Left renal pelvis (tissue), 4 donors: ENCODE measurements at places on chromosomes 4 and X.

DNA sequence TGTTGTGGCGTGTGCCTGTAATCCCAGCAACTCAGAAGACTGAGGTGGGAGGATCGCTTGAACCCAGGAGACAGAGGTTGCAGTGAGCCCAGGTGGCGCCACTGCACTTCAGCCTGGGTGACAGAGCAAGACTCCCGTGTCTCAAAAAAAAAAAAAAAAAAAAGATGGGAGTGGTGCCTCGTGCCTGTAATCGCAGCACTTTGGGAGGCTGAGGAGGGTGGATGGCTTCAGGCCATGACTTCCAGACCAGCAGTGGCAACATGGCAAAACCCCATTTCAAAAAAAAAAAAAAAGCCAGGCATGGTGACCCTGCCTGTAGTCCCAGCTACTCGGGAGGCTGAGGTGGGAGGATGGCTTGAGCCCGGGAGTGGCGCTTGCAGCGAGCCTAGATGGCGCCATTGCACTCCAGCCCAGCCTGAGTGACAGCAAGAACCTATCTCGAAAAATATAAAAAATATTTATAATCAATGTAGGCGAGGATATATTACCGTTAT lies 27.0 kb downstream of the EIF2S3 start:
- DNase-seq, result no peak

DNA sequence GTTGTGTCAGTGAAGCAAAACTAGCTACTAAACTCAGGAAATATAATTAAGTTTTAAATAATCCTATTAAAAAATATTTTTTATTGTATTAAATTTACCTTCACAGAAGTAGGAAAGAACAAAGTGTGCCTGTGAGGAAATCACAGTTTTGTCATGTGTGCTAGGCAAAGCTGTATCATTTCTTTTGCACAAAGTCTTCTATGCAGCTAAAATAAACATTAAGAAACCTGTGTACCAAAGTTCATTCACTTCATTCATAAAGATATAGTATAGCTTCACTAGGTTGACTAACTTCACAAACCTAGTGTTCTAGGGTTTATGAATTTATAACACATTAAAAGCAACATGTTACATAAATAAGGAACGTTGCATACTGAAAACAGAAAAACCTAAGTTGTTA lies 131.0 kb downstream of the PDS5A start:
- no peak for DNase-seq

GRCh38 chrX:9646471-9647224 lies 119.0 kb downstream of the GPR143 start:
- DNase-seq, result no peak

DNA sequence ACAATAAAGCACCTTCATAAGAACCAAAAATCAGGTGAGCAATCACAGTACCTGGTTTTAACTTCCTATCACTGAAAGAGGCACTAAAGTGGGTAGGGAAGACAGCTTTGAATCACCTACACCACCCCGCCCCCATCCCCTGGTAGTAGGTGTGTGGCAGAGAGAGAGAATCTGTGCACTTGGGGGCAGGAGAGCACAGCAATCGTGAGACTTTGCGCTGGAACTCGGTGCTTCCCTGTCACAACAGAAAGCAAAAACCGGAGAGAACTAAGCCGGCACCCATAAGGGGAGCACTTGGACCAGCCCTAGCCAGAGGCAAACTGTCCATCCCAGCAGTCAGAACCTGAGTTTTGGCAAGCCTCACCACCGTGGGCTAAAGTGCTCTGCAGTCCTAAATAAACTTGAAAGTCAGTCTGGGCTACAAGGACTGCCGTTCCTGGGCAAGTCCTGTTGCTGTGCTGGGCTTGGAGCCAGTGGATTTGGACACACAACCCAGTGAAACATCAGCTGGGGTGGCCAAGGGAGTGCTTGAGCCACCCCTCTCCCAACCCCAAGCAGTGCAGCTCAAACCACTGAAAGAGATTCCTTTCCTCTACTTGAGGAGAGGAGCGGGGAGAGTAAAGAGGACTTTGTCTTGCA lies 32.1 kb downstream of the NDUFB11 start:
- DNase-seq, result no peak

DNA sequence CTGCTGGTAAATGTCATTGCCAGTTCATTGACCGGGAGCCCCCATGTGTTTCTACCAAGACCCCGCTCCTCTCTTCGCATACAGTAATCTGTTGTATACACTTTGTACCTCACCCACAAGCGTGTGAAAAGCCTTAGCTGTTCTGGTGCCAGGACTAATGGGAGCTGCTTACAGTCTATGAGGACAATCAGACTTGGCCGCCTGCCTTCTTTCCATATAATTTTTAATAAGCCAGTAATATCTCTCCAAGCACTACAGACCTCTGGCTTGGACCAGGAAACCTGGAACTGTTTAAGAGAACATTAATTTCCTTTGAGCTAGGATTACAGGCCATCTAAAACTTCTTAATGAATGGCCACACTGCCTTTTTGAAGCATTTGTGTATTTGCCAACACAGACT lies 149.7 kb upstream of the MSX1 start:
- DNase-seq, result no peak

GRCh38 chr4:56048702-56049431 lies 100.1 kb downstream of the CEP135 start:
- DNase-seq, result peak; percentile 52

DNA sequence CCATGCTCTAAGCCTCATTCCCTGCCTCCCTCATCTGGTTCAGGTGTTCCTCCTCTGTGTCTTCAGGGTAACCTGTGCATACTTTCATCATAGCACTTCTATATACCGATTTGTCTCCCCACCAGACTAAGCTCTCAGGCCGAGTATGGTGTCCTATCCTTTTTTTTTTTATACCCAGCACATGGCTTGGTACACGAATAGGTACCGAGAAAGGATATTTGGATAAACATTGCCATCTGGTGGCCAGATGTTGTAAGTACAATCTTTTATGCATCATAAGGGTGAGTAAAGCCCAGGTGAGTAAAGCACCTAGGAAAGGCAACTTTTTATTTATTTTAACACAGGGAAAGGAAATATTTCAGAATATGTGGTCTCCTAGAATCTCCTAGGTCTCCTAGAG lies 68.4 kb downstream of the MID2 start:
- peak; percentile 10 for DNase-seq

DNA sequence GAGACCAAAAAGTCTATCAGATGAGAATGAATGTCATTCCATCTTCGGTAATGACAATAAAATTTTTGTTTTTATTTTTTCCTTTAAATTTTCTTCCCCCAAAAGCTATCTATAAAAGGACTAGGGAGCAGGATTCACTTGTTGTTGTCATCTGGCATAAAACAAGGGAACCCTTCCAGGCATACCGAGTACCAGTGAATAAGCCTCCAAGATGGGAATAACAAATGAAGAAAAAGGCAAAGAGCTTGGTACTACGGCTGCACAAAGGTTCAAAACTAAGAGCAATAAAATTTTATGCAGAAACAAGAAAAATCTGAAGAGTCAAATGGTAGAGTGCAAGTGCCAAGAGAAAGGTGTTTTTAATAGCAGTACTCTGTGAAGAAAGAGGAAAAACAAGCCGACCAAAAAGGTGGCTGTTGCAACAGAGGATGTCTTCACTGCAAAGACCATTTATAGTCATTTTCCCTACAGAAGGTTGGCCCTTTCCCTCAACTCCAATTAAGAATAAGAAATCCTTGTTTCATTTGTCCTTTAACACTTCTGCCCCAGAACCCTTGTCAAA lies 25.8 kb downstream of the PPP3CA start:
- DNase-seq, result no peak

DNA sequence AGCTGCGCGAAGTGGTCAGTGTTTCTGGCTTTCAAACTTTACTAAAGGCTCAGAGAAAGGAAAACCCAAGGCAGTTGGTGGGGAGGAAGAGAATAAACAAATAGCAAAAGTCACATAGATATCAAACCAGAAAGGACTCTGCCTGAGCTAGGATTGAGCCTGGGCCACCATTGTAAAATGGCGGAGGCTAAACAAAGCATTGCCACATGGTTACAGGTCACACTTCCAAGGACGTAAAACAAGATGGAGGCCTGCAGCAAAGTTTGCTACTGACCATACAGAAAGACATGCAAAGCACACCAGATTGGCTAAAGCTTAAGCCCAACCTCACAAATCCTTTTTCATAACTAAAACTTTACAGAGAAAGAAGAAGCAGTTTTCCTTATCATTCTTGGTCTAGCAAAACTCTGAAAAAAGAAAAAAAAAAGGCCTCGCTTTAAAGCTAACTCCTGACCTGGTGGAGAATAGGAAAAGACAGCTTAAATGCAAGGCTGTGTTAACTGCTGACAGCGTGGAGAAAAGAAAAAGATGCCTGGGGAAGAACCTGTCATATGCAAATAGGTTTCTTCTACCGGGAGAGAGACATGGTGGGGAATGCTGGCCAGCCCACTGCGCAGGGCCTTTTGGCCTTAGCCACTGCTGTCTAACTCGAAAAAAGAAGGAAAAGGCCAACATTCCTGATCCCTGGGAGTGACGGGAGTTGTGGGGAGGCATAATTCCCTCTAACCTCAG lies 81.8 kb upstream of the SMARCA5 start:
- no peak for DNase-seq

- DNase-seq, result no peak
Measured at GRCh38 chr4:137039370-137039769, 492.9 kb downstream of the PCDH18 start.

DNA sequence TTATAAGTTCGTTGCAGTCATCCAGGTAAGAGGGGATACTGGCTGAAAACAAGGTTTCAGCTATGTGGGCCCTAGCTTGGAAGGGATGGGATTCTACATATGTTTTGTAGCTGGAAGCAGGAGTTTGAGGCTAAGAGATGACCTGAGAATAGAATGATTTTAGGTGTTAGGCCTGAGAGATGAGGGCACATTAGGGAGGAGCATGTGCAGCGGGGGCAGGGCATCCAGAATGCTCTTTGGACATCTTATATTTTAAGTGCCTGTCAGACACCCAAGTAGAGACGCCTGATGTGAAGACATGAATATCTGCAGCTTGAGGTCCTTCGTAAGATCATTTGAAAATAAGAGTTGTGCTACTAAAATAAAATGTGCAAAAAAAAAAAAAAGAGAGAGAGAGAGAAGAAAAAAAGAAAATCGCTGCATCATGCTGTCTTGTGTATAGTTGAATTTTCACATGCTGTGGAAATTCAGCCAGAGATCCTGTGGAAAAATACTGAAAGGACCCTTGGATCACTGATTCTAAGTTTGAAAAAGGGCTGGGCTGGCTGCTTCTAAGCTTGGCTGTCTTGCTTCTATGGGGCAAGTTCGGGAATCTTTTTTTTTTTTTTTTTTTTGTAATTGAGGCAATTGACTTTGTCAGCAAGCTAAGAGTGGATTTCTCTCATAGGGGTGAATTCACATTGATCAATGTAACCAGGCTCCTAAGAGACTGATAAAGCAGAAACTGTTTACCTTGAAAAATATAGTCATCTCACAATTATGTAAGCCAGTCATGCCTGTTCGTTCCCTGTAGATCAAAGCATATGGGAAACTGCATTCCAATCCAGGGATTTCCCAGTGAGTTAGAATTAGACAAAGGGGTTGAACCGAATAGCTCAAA lies 341.0 kb upstream of the GATB start:
- DNase-seq, result no peak

DNA sequence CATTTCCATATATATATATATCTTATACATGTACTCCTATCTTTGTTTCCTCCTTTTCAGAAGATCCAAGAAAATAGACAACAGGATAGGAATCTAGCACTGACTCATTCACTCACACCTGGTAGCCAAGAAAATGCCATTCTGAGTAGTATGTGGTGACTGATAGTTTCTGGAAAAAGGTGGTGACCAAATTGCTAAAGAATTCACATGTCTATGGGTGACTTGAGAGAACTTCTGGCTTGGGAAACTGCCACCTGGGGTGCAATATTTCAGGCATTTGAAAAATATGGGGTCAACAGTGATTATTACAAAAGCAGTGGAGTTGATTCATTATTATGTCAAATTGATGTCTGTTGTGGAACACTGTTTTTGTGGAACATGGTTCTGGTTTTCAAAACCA lies 605.1 kb downstream of the PCDH18 start:
- DNase-seq, result no peak

DNA sequence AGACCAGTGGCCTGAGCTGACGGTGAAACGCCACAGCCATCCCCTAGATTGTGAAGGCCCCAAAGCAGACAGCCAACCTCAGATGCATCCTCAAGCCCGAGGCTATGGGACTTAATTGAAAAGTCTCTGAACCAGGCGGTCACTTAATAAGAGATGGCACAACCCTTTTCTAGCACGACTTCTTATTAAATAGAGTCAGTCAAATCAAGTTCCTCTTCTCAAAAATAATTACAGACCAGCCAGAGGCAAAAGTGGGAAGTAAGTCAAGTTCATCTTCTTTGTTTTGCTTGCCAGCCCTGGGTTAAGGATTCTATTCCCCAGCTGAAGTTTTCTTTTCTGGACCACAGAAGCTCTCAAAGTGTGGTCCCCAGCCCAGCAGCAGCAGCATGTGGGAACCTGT lies 9.7 kb upstream of the SH3KBP1 start:
- DNase-seq, result no peak

DNA sequence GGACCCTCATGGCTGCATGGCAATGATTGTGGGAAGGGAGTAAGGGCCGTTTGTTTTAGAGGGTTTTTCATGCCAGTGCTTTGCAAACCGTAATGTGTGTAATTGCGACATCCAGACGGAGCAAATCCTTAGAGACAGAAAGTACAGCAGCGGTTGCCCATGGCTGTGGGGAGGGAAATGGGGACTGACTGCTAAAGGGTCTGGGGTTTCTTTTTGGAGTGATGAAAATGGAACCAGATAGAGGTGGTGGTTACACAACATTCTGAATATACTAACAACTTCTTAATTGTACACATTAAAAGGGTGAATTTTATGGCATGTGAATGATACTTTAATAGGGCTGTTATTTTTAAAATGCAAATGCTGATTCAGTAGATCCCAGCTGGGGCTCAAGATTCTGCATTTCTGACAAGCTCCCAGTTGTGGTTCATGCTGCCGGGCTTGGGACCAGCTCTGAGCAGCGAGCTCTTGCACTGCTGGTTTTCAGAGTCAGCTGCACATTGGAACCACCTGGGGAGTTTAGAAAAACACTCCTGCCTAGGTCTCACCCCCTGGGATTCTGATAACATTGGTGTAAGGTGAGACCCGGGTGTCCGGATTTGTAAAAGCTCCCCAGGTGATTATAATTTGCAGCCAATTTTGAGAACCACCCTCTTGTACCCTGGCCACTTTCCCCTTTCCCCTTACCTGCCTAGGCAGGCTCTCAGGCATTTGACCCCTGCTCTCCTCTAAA lies 47.7 kb downstream of the PRPS1 start:
- no peak for DNase-seq

- no peak for DNase-seq
Measured at GRCh38 chrX:22652596-22652995, 347.2 kb upstream of the DDX53 start.

- DNase-seq, result no peak
Measured at GRCh38 chr4:117660668-117661067, 373.6 kb upstream of the NDST3 start.
